Heart right ventricle (tissue), 16 donors: ENCODE measurements at places on chromosomes 3 and 15.

- DNase-seq = no peak
Measured at GRCh38 chr3:58613236-58614132, 36.3 kb upstream of the FAM107A start.

DNA sequence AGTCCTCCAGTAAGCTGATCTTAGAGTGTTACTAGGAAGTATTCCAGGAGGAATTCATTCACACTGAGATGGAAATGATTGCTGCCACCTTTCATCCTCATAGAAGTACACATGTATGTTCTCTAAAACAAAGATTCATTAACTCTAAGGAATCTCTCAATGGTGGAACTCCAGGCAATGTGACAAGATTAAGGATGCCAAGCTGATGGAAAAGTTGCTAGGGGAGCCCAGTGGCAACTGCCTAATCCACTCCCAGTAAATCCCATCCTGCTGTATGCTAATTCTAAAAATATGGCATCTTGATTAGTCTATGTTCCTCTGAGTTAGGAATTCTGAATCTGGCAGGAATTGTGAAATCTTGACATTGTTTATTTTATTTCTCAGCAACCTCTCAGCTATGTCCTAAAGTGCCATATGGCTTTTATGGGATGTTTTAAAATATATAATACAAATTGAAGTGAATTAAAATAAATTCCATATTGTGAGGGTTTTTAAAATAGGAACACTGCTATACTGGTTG is 210.0 kb upstream of the TRIM42 start:
- no peak for DNase-seq

DNA sequence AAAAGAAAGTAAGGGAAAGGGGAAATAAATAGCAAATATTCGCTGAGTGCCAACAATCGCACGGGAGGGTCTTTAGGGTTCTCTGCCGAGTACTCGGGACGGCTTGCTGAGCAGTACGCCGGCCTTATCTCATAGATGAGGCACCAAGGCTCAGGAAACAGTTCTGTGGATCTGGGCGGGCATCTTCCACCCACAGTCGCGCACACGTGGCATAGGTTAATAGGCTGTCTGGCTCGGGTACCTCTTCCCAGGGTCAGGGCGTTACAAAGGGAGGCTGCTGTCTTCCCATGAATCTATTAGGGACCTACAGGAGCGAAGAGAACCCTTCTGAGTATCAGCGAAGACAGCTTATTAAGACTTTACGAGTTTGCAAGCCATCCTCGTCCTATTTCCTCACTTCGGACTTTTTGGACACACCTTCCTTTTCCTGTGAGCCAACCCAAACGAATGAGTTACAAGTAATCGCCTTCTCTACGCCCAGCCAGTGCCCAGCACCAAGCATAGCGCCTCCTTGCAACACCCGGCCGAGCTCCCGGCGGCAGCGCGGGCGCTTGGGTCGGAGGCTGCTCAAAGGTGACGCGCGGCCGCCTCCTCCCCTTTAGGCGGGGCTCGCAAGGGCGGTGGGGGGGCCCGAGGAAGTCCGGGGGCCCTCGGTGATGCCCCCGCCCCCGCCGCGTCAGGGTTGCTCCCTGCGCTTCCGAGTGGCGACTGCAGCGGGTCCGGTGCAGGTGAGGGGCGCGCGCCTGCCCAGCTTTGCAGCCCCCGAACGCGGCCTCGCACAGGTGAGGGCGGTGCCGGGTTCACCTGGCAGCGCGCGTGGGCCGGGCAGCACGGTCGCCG is at the start of gene MCTP2:
Gene MCTP2, plus strand, starts transcription at position 679 of the 840 bp plus-strand sequence. CDS start 66,705 bp downstream, outside the sequence.
- DNase-seq = peak; percentile 64

DNA sequence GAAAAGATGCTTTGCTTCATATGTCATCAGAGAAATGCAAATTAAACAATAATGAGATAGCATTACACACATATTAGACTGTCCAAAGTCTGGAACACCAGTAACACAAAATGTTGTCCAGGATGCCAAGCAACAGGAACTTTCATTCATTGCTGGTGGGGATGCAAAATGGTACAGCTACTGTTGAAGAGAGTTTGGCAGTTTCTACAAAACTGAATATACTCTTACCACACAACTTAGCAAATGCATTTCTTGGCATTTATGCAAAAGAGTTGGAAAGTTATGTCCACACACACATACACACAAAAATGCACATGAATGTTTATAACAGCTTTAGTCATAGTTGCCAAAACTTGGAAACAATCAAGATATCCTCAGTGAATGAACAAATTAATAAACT is 195.2 kb upstream of the MME start:
- no peak for DNase-seq

DNA sequence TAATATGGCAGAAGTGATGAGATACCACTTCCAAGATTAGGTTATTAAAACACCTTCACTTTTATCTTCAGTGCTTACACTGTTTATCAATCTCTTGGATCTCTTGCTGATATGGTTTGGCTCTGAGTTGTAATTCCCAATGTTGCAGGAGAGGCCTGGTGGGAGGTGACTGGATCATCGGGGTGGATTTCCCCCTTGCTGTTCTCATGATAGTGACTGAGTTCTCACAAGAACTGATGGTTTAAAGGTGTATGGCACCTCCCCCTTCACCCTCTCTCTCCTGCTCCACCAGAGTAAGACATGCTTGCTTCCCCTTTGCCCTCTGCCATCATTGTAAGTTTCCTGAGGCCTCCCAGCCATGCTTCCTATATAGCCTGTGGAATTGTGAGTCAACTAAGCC is 11.8 kb downstream of the GOLIM4 start:
- no peak for DNase-seq

- no peak for DNase-seq
Measured at GRCh38 chr15:79989682-79990081, 18.7 kb upstream of the BCL2A1 start.
